Activated naive CD4-positive, alpha-beta T cell treated with anti-CD3 and anti-CD28 coated beads, Interleukin-2, amount 50 U/mL, for 72 hours (primary cell): ENCODE measurements at places on chromosomes 1 and 21. TPM values are rescaled to one million over a fixed set of nuclear protein-coding genes. Genes with fewer than 3 reads are reported as not detected.

JAM2 gene
- 1.4 TPM for total RNA-seq

HECTD3 gene
- 24.3 TPM for total RNA-seq

CFAP107 gene
- not detected for total RNA-seq

MIGA1 gene
- total RNA-seq: 9.7 TPM

OR2L2 gene
- 0.23 TPM for total RNA-seq

NFYC gene
- 62.5 TPM for total RNA-seq

SOX13 gene
- 0.73 TPM for total RNA-seq

NPPB gene
- not detected for total RNA-seq

DNA sequence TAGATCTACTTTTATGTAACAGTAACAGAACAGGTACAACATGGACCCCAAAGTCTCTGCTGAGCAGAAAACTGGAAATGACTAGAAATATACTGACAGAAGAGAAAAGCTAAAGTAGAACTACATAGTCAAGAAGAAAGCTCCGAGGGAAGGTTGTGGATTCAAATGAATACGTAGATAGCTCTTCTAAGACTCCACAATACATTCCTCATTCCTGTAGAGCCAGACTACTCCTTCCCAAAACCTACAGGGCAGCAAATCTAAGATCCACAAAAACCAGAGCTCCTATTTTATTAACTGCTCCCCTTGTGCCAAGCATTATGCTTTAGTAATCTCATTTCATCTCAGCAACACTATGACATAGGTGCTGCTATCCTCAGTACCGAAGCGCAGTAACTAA lies 35.2 kb downstream of the ARID4B start:
- DNase-seq: no peak

- no peak for DNase-seq
These were observed 11.4 kb downstream of the FAM229A start for GRCh38 chr1:32350785-32351398.

DNA sequence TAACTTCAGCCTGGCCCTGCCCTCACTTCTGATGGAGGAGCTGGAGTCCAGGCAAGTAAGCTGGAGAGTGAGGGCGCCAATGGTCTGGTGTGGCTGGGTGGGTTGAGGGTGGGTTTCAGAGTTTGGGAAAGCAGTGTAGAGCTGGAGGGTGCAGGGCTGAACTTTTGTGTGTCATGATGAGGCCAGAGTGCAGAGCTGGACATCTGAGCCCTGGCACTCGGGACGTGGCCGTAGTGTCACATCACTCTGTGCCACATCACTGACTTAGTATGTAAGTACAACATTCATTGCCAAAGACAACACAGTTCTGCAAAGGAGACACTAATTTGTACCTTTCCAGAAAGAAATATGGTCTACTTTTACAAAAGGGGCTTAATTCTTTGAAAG lies 15.8 kb downstream of the SPATA46 start:
- DNase-seq: no peak

DNA sequence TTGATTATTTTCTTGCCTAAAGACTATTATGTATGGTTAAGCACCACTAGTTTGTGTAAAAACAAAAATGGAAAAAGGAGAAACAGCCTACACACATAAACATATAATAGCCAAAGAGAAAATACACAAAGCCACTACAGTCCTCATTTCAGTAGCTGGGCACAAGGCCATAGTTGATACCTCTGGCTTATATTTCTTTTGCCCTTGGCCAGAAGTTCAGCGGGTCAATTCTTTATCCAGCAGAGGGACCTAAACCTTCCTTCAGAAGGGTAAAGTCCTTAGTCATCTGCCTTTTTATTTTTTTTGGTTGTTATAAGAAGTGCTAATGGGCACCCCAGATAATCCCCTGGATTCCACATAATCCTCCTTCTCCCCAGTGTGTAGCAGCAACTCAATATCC lies 134.1 kb downstream of the PIGK start:
- DNase-seq: no peak

DNA sequence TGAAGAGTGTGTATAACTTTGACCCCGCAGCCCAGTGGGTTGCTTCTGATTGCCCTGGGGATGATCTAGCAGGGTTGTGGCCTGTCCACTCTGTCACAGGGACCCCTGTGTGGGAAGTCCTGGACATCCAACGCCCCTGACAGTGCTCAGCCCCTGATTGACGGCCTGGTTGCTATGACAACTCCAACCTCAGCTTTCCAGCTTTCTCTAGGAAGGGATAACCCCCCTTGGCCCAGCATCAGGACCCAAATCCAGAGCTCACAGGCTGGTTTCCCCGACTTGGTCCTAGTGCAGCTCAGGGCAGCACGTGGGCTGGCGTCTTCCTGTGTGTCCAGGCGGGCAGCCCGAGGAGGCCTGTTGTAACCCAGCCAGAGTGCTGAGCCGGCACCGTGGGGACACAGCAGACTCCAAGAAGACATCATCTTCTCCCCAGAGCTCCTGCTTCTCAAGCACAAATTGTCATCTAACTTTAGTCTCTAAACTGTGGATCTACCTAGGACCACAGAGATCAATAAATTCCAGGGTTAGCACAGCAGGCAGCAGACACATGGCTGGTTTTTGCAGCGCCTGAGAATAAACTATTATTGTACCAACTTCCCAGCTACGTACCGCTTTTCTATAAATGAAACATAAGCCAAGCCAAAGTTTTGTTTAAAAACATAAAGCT lies 18.9 kb upstream of the PDXK start:
- DNase-seq: no peak

DNA sequence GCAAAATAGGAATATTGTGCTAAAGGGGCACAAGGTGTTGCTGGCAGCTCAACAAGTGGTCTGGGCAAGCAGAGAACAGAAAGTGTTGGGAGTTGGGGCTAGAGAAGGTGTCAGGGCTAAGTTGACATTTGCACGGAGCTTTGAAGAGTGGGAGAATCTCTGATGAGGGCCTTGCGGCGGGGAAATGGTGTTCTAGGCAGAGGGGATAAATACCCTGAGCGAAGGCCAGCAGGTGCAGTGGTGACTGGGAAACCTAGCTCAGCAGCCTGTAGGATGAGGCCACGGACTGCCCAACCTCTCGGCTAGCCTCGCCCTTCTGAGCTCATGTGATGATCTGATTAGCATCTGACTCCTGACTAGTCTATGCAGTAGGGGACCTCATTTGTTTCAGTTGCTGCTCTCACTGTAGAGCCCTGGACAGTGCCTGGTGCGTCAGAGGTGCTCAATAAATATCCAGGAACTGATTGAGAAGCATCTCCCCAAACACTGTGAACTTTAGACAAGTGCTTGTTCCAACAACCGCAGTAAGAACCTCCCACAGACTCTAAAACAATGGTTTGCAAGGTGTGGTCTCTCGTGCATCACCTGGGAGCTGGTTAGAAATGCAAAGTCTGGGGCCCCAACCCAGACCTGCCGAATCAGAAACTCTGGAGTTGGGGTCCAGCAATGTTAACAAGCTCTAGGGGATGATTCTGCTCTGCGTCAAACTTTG lies 1.0 kb upstream of the FOXO6 start:
- DNase-seq: peak; percentile 9

- peak; percentile 82 for DNase-seq
These were observed 78.0 kb downstream of the STUM start for GRCh38 chr1:226626577-226626956.

DNA sequence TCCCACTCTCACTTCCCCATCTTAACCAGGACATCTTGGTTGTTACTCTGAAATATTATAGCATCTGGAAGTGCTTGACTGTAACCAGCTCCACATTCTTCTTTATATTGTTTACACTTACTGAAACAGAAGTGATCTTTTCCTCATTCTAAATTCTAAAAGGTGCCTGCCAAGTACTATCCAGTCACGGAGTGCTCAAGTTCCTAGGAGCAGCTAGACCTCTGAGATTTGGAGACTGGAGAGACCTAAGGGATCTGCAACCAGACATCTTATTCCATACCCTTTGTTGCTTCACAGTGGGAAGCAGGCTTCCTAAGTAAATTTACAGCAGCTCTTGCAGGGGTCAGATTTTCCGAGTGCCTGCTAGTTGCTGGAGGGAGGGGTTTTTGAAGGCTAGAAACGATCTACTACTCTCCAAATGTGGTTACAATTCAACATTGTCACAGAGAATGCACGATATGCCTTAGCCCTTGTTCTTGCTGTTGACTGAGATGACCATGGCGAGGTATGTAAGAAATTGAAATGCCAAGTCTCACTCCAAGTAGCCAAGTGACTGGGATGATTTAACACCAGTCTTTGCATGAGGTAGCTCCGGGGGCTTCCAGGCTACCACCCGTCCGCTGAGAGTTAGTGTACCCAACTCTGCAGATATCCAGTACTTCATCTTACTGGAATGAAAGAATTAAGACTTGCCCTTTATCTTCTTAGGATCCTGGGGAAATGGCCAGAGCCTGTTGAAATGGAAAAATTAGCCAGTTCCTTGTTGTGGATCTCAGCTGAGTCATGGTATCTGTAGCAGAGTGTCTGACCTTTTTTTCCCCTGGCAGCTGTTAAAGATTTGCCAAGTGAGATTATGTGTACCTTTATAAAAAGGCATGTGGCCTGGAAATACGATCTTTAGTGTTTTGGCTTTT lies 150.8 kb downstream of the MAST2 start:
- DNase-seq: no peak

GRCh38 chr1:224785040-224785328 lies 144.5 kb upstream of the DNAH14 start:
- no peak for DNase-seq

GRCh38 chr1:218785928-218786327 lies 387.8 kb upstream of the LYPLAL1 start:
- DNase-seq: no peak

GRCh38 chr1:82215056-82215852 lies 414.5 kb downstream of the ADGRL2 start:
- no peak for DNase-seq

DNA sequence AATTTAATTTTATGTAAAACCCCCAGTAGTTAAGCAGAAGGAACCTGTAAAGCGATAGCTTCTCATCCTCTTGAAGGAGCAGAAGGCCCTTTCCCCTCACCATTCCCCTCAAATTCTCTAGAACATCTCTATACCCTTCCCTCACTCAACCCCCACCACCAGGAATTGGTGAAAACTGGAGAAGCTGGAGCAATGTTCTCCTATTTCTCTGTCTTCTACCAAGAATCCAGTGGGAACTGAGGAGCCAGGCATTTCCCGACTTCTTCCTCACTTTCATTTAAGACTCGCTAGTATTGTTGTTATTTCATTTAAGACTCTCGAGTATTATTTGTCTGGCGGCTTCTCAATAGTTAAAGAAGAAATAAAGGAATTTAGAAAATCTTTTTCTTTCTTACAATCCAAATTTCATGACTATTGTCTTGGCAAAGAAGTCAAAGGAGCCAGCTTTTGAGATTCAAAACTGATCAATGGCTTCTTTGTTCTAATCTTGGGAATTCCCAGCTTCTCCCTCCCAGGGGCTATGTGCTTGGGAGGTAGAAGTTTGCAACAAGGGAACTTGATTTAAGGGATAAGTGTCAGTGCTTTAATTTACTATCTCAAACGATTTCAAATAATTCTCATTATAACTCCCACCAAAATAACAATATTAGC lies 253.3 kb upstream of the ADGRL2 start:
- no peak for DNase-seq
